Sciatic nerve (tissue), 2 donors: ENCODE measurements at places on chromosomes 1 and 21. TPM values are rescaled to one million over a fixed set of nuclear protein-coding genes. Genes with fewer than 3 reads are reported as not detected.

The SYTL1 gene
- 3.5 TPM for total RNA-seq

The OR2M3 gene
- 0.04 TPM for total RNA-seq

The C1QB gene
- 122 TPM for total RNA-seq

The C2CD4D gene
- 0.45 TPM for total RNA-seq

The CD1B gene
- not detected for total RNA-seq

The RNF187 gene
- 96.3 TPM for total RNA-seq

The RGS13 gene
- total RNA-seq, result 0.22 TPM

The SPATA6 gene
- total RNA-seq, result 70.3 TPM

The TP73 gene
- total RNA-seq, result not detected

The FCAMR gene
- total RNA-seq, result not detected

The ADCY10 gene
- total RNA-seq, result 0.67 TPM

The HHIPL2 gene
- total RNA-seq, result 0.80 TPM

The TFAP2E gene
- total RNA-seq, result 3.4 TPM

The BCAR3 gene
- 35.9 TPM for total RNA-seq

The DHX9 gene
- total RNA-seq, result 127 TPM

The PIK3R3 gene
- 53.5 TPM for total RNA-seq

The CFAP45 gene
- total RNA-seq, result 1.6 TPM

The RSPH1 gene
- 0.58 TPM for total RNA-seq

The EYA3 gene
- 20.1 TPM for total RNA-seq

The KCNJ9 gene
- total RNA-seq, result 0.18 TPM

The LYPD8 gene
- not detected for total RNA-seq

The CLCC1 gene
- total RNA-seq, result 44.6 TPM

The KCNA3 gene
- 0.85 TPM for total RNA-seq

The CLCA1 gene
- total RNA-seq, result not detected

The SLAMF9 gene
- total RNA-seq, result 0.80 TPM

The LY9 gene
- total RNA-seq, result 1.2 TPM

The MYOG gene
- not detected for total RNA-seq

The AKNAD1 gene
- 1.3 TPM for total RNA-seq

The NR0B2 gene
- total RNA-seq, result not detected

The SLAMF1 gene
- 0.71 TPM for total RNA-seq

The C1orf159 gene
- 12.0 TPM for total RNA-seq

The ANGPTL7 gene
- total RNA-seq, result 159 TPM

The TTC3 gene
- 146 TPM for total RNA-seq

The AMPD1 gene
- total RNA-seq, result not detected

The SDC3 gene
- total RNA-seq, result 84.9 TPM

The CA6 gene
- total RNA-seq, result not detected

The SLC22A15 gene
- 3.5 TPM for total RNA-seq

The AMY2A gene
- total RNA-seq, result 1.5 TPM

The GBP7 gene
- 0.13 TPM for total RNA-seq

The TADA1 gene
- total RNA-seq, result 16.9 TPM

The TDRD10 gene
- total RNA-seq, result 11.7 TPM

The GREM2 gene
- total RNA-seq, result 1.0 TPM

The GPR37L1 gene
- total RNA-seq, result 33.3 TPM

The CYP4Z1 gene
- total RNA-seq, result 3.5 TPM

The IFNLR1 gene
- 0.49 TPM for total RNA-seq

The TPTE gene
- total RNA-seq, result not detected

The SERPINC1 gene
- total RNA-seq, result not detected

The CLEC20A gene
- total RNA-seq, result 3.2 TPM
